ENCODE measurements at places on chromosomes 11 and 22. TPM values are rescaled to one million over a fixed set of nuclear protein-coding genes. Genes with fewer than 3 reads are reported as not detected.

Gene MS4A7
- 7.8 TPM for total RNA-seq

Gene INS
- total RNA-seq, result not detected

Gene OR2AT4
- not detected for total RNA-seq

Gene OR4X1
- not detected for total RNA-seq

Gene FGF4
- not detected for total RNA-seq

Gene GALNT18
- total RNA-seq, result 88.5 TPM

Gene TTC36
- not detected for total RNA-seq

DNA sequence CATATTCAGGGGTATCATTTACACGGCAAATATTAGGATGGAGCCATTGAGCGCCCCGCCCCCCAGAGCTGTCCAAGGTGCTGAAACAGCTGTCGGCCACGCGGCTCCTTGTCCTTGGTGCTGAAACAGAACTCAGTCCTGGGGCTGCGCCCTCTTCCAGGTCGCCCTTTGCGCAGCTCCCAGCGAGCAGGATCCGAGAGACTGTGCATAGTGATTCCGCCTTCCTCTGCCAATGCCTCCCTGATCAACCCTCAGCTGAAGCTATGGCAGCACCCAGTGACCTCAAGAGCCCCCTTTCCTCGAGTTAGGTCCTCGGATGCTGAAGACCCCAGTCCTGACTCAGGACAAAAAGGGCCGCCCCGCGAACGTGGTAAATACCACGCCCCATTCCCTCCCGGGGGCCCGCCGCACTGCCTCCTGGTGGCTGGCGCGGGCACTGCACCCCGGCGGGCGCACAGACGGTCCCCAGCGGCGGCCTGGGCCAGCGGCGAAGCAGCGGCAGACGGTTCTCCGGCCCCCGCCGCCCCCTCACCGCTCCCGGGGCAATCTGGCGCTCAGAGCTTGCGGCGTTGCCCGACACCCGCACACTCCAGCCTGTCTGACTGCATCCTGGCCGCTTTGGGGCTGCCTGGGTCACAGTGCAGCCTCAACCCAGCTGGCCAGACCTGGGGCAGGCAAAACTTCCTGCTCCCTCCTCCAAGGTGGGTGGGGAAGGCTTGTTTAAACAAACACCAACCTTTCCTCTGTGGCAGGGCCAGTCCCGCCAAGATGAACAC lies 13.4 kb downstream of the SYT7 start:
- peak; percentile 82 for DNase-seq

GRCh38 chr22:26812731-26813130 lies 155.3 kb downstream of the MIAT start:
- DNase-seq, result no peak

DNA sequence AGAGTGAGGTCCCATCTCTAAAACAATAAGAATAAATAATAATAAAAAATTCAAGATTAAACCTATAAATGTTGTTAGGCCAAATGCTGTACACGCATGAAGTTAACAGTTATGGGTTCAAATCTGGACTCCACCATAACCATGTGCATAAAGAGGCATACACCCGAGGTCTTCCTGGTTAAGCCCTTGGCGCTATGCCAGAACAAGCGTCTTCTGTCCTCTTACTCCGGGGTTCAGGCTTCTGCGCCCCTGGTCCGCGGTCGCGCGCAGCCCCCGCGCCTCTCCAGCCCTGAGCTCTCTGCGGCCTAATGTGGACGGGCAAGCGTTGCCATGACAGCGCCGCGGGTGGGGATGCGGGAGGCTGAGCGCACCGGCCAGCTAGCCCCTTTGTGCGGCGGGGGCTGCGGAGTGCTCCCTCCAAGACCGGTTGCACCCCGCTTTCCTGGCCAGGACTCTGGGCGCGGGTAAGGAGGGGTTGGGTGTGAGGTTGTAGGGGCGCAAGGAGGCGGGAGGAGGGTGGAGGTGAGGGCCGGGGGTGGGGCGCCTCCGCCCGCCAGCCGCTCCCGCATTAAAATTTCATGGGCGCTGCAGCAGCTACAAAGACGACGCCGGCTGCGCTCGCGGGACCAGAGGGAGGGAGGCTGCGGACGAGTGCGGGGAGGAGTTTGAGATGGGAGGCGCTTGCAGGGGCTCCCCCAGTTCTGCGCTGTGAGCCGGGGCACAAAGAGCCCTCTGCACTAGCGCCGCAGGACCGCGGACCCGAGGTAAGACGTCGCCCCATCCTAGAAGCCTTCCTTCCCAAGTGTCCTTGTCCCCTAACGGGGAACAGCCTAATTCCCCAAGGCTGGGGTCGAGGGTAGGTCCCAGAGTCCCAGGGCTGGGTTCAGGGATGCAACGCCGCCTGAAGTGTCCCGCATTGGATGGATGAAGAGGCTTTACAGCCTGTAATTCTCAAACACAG lies at the start of gene MIAT:
TSS of gene MIAT (plus strand) at position 698 of the 961 bp plus-strand sequence.
- DNase-seq, result no peak

DNA sequence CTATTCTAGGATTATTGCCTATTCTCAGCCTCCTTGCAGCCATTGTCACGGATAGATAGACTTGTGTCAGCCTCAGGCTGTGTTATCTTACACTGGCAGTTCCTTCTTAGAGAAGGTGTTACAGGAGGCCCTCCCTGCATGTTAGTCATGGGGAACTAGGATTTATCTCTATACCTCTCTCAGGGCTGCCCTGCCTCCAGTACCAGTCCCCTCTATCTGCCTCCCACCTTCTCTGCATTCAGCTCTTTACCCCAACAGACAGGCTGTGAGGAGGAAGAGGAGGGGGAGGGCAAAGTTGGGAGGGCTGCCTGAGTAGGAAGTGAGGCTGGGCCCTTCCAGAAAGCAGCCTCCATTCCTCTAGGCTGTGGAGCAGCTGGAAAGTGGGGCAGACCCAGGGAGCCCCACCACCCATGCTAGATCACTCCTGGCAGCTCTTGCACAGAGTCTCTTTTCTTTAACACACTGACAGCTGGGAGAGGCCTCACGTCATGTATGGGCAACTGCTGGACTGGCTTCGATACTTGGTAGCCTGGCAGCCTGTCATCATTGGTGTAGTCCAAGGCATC lies 2.9 kb upstream of the IL18BP start:
- no peak for DNase-seq

- DNase-seq, result no peak
Measured at GRCh38 chr11:62931499-62932278, 10.5 kb upstream of the CHRM1 start.

- DNase-seq, result no peak
Measured at GRCh38 chr11:113242767-113243397, 71.5 kb upstream of the TTC12 start.

DNA sequence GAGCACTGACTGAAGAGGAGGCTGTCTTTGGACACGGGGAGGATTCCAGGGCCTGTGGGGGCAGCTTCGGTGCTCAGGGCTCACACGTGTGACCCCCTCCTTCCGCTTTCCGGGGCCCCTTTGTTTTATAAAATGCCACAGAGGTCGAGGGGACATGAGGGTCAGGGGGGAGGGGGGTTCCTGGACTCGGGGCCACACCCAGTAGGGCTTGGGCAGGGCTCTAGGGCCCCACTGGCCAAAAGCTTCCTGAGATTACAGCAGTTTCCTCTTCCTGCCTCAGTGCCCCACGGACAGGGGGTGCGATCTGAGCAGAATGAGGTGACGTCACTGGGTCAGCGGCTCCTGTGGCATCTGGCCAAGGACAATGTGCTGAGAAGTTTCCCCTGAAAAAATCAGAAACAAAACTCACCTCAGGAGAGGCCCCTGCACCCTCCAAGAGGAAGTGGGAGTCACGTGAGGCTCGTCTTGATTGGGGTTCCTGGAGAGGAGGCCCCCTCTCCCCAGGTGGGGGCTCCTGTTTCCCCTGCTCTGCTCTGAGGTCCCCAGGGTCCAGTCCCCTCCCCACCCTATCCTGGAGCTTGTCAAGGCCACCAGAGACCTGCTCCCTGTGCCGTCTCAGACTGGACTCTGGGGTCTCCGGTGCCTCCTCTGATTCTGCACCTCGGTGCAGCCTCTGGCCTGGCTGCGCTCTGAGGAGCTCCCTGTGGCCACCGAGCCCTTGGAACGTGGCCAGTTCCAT lies 6.4 kb upstream of the IFITM3 start:
- DNase-seq, result peak; percentile 77

DNA sequence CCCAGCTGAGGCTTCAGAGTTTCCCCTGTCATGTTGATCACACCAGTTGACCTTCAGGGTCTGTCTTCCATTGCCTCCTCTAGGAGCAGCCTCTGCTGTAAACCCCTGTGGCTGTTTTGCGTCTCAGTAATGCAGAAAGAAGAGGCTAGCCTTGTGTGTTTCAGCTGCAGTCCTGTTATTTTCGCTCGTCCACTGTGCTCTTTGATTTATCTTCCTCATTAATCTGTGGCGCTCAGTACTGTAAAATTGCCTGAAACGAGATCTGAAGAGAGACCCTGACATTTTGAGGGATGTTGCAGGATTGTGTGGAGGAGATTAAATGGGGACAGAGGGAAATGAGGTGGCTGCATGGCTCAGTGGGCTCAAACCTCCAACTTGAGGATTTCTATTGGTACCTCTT lies 163.7 kb downstream of the DBX1 start:
- DNase-seq, result no peak

- no peak for DNase-seq
Measured at GRCh38 chr22:23689414-23689813, 1.4 kb upstream of the RGL4 start.

DNA sequence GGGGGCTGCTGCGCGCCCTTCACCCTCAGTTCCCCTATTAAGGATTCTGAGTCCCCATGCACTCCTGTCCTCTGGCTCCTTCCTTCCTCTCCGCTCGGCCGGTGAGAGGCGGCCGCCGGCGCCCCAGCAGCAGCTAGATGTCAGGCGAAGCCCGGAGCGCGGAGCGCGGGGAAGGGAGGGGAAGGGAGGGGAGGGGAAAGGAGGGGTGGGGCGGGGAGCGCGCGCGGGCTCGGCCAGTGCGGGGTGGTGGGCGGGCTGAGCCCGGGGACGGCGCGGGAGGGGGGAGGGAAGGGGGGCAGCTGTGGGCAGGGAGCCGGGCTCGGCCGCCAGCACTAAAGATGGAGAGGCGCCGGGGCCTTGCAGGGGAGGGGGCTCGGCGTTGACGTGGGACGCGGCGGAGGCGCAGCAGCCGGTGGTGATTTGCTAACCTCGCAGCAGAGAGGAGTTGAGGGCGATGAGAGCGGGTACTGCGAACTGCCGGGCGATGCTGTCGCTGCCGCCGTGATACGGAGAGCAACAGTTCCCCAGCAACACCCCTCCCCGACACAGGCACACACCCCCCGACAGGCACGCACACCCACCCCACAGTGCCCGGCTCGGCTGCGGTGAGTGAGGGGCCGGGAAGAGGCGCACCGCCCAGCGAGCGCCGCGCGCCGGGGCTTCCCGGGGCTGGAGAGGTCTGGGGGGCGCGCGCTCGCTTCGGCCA lies at the start of gene ZBTB16:
TSS of gene ZBTB16 (plus strand) at position 434 of the 706 bp plus-strand sequence. CDS start 3,590 bp downstream, outside the sequence.
- DNase-seq, result peak; percentile 90

GRCh38 chr22:32211011-32211410 lies 6.1 kb upstream of the RFPL2 start:
- DNase-seq, result no peak

GRCh38 chr11:71431271-71431670 lies 16.9 kb downstream of the DHCR7 start:
- no peak for DNase-seq

DNA sequence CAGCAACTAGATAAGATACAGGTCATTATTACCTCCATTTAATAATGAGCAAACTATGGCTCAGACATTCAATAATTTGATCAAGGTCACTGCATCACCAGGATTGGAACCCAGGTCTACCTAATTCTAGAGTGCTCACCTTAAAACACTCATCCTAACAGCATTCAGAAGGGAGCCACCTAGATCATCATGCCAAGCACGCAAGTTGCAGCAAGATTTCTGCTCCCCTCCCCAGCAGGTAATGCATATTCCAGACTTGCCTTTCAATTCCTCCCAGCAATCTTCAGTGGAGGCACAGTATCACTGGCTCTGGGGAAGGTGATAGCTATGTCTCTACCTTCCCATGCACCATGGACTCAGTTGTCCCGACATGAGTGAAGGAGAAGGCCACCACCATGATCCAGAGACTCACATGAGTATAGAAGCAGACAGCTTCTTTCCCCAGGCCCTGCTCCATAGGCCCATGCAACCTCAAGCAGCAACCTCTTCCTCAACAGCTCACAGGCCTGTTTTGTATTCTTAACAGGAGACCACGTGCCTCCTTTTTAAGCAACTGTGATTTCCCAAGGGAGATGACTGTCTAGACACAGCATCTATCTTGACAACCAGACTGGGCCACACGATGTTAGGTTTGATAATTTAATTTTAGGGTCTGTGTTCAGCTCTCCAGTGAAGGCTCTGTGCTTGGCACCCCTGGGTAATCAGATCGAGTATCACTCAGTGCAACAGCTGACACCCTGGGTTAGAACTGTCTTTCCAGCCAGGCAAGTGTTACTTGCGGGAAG lies 36.4 kb downstream of the RAB30 start:
- no peak for DNase-seq

- no peak for DNase-seq
Measured at GRCh38 chr22:16963189-16963945, 44.7 kb downstream of the GAB4 start.

- no peak for DNase-seq
Measured at GRCh38 chr11:2929950-2930703, 907 bp upstream of the PHLDA2 start.

DNA sequence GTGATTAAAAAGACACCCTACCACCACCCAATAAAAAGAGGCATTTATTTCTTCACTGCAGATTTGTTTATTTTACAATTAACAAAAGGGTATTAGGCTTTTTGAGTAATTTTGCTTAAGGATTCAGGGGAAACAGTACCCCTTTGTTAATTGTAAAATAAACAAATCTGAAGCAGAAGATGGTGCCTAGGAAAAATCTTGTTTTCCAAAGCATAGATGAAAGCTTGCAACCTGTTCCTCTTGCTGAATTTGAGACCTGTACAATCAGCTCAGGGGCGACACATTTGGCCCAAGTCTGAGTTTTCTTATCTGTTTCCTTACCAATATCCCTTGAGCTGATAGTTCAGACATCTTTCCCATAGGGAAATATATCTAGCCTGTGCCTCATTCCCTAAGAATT lies 171.9 kb downstream of the GRIA4 start:
- no peak for DNase-seq

GRCh38 chr11:33507967-33508366 lies 192.7 kb downstream of the C11orf91 start:
- no peak for DNase-seq
